ENCODE measurements at places on chromosomes 7 and 10. TPM values are rescaled to one million over a fixed set of nuclear protein-coding genes. Genes with fewer than 3 reads are reported as not detected.

DNA sequence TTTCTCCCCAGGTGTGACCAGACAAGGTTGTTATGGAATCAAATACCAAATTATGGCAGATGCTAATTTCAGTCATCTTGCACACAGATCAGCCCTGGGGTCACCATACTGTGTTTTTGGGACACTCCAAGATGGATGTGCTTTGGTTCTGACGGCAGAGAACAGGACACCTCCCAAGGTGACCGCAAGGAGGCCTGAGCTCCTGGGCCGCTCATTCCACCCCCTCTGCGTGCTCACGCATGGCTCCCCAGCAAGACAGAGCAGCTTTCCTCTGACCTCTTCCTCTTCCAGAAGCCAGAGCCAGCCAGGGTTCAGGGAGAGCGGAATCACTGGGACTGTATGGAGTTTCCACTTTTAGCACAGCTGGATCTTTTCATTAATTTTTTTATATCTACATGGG, 402.8 kb downstream of the DNAJB6 start:
- no peak for DNase-seq

Gene INA
- total RNA-seq: 177 TPM

DNA sequence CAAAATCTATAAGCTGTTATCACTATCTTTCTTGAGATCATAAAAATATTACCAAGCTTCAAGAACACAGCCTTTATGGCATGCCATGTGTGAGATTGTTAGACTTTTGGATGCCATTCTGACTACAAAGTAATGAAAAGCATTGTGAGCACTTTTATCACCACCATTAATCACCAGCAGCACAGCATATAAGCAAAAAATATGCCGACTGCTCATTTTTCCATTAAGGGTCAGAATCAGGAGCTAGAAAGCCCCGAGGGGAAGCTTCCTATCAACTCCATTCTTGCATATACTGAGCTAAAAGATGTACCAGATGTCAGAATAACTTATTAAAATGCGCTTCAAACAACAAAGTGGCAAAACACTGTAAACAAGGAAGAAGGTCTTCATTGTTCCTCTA, 114.3 kb downstream of the LMBR1 start:
- no peak for DNase-seq

DNA sequence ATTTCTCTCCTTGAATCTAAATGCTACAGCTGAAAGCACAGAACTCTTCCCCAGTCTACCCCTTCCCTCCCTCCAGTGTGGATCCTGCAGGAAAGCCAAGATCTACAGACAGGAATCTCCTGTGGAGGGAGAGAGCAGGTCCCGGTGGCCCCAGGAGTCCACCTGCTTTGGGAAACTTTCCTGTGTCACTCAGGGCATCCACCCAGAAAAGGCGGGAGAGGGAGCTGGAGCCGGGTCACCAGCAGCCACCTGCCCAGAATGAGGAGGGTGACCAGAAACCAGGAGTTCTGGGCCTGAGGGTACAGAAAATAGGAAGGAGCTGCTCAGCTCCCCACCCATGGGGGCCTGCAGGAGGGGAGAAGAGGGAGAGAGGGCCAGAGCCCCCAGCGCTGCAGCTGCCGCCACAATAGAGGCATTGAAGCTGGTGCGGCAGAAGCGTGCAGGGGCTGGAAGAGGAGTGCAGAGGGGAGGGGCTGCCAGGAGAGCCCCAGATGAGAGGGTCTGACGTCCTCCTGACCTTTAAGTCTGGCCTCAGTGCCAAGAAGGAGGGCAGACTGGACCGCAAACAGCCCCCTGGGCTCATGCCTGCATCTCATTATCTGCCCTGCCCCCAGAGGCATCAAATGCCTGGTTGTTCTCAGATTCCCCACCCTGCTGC, 56.3 kb upstream of the TMEM72 start:
- no peak for DNase-seq

Gene SH2D4B
- 1.4 TPM for total RNA-seq

GRCh38 chr10:64059884-64060283, 538.7 kb downstream of the REEP3 start:
- no peak for DNase-seq

- DNase-seq: no peak
Observed at GRCh38 chr7:49497471-49497870, 276.0 kb upstream of the VWC2 start.

DNA sequence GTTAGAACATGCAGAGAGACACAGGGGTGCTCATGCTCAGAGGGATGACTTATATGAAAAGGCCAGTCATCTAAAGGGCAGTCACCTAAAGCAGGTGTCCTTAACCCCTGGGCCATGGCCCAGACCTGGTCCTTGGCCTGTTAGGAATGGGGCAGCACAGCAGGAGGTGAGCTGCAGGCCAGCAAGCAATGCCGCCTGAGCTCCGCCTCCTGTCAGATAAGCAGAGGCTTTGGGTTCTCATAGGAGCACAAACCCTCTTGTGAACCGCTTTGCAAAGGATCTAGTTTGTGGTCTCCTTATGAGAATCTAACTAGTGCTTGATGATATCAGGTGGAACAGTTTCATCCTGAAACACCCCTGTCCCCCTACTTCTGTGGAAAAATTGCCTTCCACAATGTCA, 14.5 kb downstream of the ANKRD7 start:
- DNase-seq: no peak

- no peak for DNase-seq
Observed at GRCh38 chr7:115145512-115145911, 223.6 kb downstream of the MDFIC start.
